ENCODE measurements at places on chromosomes 2 and 18. TPM values are rescaled to one million over a fixed set of nuclear protein-coding genes. Genes with fewer than 3 reads are reported as not detected.

- no peaks in the 10 kb centered on the region for H3K27me3 ChIP-seq
- no peaks in the 10 kb centered on the region for H3K36me3 ChIP-seq
- no peak for DNase-seq
- H3K27ac ChIP-seq = no peak overlapping the region
Measured at GRCh38 chr2:187264612-187265011, 183.4 kb downstream of the CALCRL start.

DNA sequence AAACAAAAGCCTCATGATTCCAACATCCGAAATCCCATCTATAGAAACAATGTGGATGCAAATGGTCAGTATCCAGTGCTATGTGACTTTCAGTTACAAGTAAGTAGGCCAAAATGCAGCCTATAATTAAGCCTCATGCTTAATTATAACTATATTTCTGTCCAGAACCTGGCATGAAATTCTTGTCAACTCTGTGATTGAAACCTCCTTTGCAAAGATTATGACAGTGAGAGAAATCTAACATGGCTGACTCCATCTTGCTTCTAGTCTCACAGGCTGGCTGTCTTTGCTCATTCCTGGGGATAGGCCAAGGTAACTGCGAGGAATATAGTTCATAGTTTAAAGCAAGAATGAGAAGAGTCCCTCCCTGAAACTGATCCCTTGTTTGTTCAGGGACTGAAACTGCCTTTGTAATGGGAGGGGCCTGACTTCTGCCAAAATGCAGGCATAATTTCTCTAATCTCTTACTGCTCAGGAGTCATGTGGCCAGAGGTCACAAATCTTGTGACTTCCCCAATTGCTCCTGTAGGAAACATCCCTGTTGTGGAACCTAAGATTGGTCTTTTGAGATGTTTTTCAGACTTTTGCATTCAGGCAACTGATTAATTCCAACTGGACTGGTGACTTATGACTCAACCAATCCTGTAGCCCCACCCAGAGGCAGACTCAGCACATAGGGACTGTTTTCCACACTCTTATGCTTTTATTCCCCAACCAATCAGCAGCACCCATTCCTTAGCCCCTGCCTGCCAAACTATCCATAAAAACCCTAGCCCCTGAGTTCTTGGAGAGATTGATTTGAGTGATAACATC, 84.5 kb upstream of the TLK1 start:
- H3K4me3 ChIP-seq = no peak overlapping the region
- DNase-seq = no peak
- H3K36me3 ChIP-seq = no peaks in the 10 kb centered on the region
- no peaks in the 10 kb centered on the region for H3K27me3 ChIP-seq

Gene TUBA3E
- total RNA-seq = 47.1 TPM

Gene EPC2
- total RNA-seq = 22.0 TPM

Gene PRSS56
- total RNA-seq = not detected

DNA sequence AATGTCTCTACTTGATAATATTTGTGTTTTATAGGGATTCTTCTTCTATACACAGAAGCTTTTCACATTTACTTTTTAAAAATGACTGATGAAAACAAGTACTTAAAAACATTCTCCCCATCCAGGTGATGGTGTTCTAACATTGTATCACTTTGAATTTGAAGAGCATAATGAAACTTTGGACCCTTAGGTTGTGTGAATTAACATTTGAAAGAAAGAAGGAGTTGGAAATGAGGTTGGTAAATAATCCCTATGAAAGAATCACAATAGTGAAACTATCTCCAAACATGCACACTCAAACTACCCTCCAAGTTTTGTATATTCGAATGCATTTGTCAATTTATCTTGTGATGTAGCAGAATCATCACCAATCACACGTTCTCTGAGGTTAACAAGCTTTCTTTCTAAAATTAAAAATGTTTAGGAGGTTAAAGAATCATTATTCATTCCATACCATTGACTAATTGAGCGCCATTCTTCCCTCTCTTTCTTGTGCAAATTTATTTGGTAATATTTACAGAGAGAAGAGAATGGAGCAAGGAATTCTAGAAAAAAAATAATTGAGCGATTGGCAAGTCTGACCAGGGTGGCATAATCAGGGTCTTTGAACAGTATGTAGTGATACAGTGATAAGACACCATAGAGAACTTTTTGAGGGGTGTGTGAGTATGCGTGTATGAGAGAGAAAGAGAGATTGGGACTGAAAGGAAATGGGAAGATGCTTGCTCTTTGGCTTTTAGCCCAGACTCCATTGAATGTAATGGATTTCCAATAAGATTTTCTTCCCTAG, 260.0 kb upstream of the NRXN1 start:
- DNase-seq = no peak
- H3K27ac ChIP-seq = no peak overlapping the region
- no peak overlapping the region for H3K4me3 ChIP-seq
- H3K4me1 ChIP-seq = no peaks in the 10 kb centered on the region
- H3K27me3 ChIP-seq = no peaks in the 10 kb centered on the region
- H3K36me3 ChIP-seq = no peaks in the 10 kb centered on the region

DNA sequence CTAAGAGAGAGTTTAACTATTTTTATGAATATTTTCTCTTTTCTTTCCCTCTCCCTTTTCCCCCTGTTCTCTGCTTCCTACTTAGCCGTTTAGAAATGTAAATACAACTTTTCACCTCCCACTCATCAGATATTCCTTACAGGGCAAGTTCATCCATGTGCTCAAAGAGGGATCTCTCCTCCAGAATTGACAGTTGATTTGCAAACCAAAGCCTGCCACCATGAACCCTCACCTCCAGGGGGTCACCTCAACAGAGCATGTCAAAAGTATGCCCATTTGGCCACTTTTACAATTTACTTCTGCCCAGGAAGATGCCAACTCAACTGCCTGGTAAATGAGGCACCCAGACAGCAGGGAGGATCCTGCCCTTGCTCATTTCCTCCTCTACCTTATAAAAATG, 149.2 kb upstream of the GYPC start:
- DNase-seq = no peak
- peaks cover 7% of the 10 kb centered on the region for H3K4me1 ChIP-seq
- H3K36me3 ChIP-seq = no peaks in the 10 kb centered on the region

Gene SNRPD1
- total RNA-seq = 23.9 TPM

DNA sequence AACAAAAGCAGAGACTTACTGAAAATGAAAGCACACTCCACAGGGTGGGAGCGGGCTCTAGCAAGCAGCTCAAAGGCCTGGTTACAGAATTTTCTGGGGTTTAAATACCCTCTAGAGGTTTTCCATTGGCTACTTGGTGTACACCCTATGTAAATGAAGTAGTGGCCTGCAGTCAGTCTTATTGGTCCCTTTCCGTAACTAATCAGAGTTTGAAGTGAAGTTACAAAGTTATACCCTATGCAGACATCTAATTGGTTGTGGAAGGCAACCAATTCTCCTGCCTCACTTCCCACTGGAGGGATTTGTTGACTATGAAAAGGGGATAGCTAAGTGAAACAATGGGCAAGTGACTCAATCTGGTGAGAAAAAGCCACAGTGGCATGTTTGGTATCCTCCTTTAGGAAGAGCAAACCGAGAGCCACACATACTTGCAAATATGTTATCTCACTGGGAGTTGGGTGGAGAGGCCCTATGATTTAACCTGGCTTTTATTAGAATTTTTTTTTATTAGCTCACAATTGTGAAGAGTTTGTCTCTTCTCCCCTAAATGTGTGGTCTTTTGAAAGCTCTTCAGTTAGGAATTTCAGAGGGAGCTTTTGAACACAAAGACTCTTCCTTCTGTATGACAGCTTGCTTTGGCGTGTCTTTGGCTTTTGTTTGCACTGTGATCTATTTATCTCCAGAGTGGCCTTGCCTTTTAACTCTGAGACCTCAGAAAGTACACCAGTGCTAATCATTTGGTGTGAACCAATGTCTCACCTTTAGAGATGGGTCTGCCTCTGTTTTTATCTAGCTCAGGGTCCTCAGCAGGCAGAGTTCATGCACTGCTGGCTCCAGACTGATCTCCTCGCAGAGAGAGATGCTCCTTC, 69.6 kb downstream of the MAP4K4 start:
- H3K4me3 ChIP-seq = peak overlapping the region; percentile 2
- H3K27me3 ChIP-seq = no peaks in the 10 kb centered on the region
- no peaks in the 10 kb centered on the region for H3K36me3 ChIP-seq

Gene CTAGE1
- not detected for total RNA-seq

GRCh38 chr18:68017385-68017784, 500.9 kb upstream of the DSEL start:
- H3K4me3 ChIP-seq = no peak overlapping the region
- H3K27ac ChIP-seq = no peak overlapping the region
- no peaks in the 10 kb centered on the region for H3K27me3 ChIP-seq
- H3K4me1 ChIP-seq = no peaks in the 10 kb centered on the region
- H3K36me3 ChIP-seq = no peaks in the 10 kb centered on the region

GRCh38 chr2:20617081-20617575, 33.8 kb downstream of the HS1BP3 start:
- H3K27ac ChIP-seq = peak overlapping the region; percentile 95
- H3K27me3 ChIP-seq = no peaks in the 10 kb centered on the region
- peak overlapping the region; percentile 12 for H3K4me3 ChIP-seq
- peaks cover 12% of the 10 kb centered on the region for H3K36me3 ChIP-seq
- H3K4me1 ChIP-seq = peaks cover 100% of the 10 kb centered on the region
- peak; percentile 89 for DNase-seq

Data from left ventricle myocardium inferior (tissue), 1 donor.